Activated T-cell treated with anti-CD3 and anti-CD28 coated beads for 4 hours (primary cell): ENCODE measurements at places on chromosomes 3 and 15.

DNA sequence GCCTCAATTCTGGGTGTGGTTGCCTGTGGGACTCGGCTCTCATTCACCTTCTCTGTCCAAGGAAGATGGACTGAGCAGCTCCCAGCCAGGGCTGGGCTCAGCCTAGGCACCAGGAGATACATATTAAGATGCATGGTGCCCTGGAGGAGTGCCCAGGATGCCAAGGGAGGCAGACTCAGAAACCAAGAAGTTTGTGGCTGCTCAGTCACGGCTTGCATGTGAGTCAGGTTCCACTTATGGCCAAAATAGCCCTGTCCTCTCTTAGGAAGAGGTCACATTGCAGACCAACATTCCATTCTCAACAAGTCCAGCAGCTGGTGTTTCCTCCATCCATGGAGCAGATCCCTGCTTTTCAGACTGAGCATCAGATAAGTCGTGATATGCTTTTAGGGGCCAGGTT, 21.8 kb downstream of the CDCP1 start:
- DNase-seq = no peak

- no peak for DNase-seq
These were observed 110.7 kb downstream of the ZMAT3 start for GRCh38 chr3:178960918-178961317.

DNA sequence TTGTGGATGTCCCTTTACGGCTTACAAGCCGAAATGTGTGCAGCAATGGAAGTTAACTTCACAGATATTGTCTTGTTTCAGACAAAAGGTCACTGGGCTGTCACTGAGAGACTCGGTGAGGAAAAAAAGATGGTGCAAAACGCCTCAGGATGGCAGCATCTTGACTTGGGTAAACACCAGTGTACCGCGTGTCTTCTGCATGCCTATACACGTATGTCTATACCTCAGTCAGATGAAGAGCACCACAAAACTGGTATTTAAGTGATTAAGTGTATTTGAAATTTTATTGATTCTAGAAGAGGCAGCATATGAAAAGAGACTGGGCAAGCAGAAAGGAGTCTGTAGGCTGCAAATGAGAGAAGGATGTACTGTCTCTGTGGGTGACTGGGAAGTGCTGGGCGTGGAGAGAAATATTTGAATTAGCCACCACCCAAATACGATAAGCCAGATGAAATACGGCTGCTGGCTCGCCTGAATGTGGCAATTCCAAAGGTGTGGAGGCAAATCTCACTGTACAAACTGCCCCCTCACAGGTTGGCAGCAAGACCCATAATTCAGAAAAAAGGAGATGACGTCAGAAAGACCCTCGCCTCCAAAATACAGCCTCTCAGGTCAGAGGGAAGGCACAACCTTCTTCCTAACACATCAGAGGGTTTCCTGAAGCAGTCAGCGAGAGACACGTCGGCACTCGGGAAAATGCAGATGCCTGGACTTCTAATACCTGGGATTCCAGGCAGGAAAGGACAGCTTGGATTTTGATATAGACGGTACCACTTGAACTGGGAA, 53.4 kb upstream of the NEO1 start:
- no peak for DNase-seq

GRCh38 chr3:101936419-101937356, 87.4 kb downstream of the NFKBIZ start:
- no peak for DNase-seq

DNA sequence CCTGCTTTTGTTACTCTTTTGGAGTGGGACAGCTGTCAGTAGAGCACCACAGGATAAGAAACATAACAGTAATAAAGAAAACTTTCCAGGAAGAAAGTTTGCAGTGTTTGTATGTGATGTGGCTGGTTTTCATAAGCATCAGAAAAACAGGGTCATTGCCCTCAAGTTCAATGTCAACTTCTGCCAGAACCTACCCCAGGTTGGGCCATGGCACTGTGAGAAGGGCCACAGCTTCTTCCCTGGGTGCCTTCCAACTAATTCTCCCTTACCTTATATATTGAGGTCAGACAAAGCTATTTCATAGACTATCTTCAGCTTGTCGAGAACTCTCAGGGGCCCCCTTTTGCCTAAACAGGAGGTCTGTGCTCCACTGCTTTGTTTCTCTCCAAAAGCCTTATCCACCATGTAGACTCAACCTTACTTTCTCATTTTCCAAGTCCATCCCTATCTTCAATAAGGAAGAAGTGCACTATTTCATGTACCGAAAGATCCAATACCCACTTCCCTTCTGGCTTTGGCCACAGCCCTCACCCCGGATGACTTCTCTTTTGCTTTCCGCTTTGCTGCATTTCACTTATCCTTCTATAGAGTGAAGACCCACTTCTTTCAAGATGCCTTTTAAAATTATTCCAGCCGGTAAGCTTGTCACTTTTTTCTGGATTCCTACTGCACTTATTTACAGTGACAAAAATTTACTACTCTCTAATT, 38.2 kb upstream of the PLCL2 start:
- no peak for DNase-seq

DNA sequence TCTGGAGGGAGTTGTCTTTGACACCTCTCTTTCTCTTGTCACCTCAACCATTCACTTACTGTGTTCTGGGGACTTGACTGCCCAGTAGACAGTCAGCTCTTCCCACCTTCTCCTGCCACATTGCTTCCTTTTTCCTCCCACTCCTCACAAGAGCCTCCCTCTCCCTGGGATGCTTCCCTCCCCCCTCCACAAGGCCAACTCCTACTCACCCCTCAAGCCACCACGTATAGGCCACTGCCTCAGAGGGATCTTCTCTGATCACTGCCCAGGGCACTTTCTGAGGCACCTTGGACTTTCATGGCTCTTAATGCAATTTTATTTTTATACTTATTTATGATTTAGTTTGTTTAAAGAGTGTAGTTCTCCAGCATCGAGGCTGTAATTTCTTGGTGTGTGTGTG, 23.2 kb downstream of the THSD4 start:
- no peak for DNase-seq

- DNase-seq = no peak
These were observed 140.0 kb upstream of the MEF2A start for GRCh38 chr15:99425657-99426301.
